ENCODE measurements at places on chromosomes 7 and 10.

GRCh38 chr7:140983802-140984201 is 30.9 kb downstream of the MRPS33 start:
- H3K36me3 ChIP-seq = no peaks in the 10 kb centered on the region
- H3K4me1 ChIP-seq = no peaks in the 10 kb centered on the region
- H3K4me3 ChIP-seq = no peak overlapping the region
- no peak overlapping the region for H3K27ac ChIP-seq

DNA sequence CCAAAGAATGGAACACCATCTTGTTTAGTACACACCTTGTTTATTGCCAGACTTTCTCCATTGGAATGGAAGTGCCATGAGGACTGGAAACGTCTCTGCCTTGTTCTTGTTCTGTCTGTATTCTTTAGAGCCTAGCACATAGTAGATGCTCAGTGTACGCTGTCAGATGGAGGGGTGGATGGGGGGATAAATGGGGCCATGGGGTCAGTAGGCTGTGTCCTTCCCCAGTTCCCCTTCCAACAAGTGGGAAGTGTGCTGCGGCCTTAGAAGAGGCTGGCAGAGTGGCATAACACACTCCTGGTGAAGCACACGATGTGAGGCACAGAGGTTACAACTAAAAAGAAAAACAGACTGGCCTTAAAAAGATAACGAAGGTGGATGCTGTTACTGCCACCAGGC is 61.9 kb downstream of the TMEM209 start:
- no peak for DNase-seq
- peaks cover 44% of the 10 kb centered on the region for H3K4me1 ChIP-seq
- no peaks in the 10 kb centered on the region for H3K27me3 ChIP-seq
- H3K4me3 ChIP-seq = no peak overlapping the region
- no peaks in the 10 kb centered on the region for H3K36me3 ChIP-seq

DNA sequence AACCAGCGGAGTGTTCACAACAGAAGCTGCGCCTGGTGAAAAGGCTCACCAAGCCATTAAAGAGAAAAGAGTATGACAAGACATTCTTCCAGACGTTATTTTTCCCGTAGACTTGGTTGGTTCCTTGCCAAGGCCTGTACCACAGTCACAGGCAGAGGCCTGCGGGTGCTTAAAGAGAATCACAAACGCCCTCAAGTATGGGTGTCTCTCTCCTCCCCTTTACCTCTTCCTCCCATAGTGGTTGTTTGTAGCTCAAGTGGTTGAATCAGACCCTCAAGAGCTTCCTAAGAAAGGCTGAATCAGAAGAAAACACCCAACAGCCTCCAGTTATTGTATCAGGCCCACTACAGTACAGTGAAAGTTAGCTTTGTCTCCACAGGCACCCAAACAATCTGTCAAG is 169.0 kb downstream of the CREB5 start:
- H3K27ac ChIP-seq = no peak overlapping the region
- no peak for DNase-seq
- H3K4me1 ChIP-seq = no peaks in the 10 kb centered on the region
- no peaks in the 10 kb centered on the region for H3K36me3 ChIP-seq
- no peak overlapping the region for H3K4me3 ChIP-seq

DNA sequence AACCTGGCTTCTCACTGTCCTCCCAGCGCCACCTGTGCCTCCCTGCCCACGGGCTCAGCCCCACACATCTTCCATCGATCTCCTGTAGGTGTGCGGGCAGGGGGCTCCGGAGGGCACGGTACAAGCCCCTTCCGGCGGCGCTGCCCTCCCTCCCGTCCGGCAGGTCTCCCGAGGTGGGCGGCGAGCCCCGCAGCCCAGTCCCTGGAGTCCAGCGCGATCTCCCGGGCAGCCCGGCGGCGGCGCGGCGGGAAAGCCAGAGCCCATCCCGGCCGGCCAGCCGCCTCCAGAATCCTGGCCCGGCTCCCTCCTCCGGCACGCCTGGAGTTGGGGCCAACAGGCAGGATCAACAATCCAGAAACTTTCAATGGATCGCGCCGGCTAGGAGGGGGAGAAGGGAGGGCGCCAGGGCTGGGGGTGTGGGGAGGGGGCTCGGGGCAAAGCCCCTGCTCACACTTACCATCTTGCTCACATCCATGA is 100.1 kb downstream of the HIP1 start:
- no peaks in the 10 kb centered on the region for H3K27me3 ChIP-seq
- peaks cover 3% of the 10 kb centered on the region for H3K36me3 ChIP-seq
- peak overlapping the region; percentile 89 for H3K27ac ChIP-seq
- peak; percentile 91 for DNase-seq
- peaks cover 37% of the 10 kb centered on the region for H3K4me1 ChIP-seq

DNA sequence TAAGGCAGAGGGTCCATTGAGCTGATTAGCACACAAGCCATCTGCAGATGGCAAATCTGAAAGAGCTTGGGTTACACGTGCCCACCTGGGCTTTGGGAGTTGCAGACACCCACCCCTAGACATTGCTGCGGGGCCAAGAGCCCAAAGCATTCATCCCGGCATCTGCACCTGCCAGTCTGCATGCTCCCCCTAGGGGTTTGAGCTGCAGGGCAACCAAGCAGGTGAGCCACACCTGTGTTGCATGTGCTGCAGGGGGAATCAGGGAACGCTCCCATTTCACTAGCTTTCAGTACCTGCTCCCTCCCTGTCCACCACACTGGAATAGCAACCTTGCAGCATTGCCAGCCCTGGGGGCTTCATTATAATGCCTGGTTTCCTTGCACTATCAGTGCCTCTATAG is 21.1 kb downstream of the C7orf33 start:
- no peaks in the 10 kb centered on the region for H3K36me3 ChIP-seq
- no peaks in the 10 kb centered on the region for H3K4me1 ChIP-seq
- no peak overlapping the region for H3K27ac ChIP-seq
- no peak for DNase-seq

DNA sequence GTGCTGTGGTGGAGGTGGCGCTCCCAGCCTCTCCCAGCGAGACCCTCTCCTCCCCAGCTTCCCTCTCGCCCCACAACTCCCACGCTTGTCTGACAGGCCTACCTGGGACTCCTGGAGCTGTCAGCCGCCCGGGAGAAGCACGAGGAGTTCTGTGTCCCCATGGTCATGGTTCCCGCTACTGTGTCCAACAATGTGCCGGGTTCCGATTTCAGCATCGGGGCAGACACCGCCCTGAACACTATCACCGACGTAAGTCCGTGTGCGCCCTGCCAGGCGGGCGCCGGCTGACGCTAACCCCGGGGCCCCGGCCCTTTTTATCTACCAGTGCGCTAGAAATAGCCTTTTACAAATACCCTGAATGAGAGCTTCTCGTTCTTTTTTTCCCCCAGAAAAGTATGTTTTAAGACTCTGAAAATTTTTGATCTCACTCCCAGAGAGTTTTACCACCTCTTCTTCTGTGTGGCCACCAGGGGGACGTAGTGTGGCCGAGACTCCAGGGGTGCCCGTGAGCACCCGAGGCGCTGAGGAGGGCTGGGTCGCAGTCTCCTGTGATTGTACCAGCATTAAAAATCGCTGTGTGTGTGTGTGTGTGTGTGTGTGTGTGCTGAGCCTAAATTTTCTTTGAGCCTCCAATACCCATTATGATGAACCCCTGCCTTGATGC is 52.6 kb downstream of the PFKP start:
- no peak overlapping the region for H3K27ac ChIP-seq
- no peaks in the 10 kb centered on the region for H3K36me3 ChIP-seq
- no peaks in the 10 kb centered on the region for H3K4me1 ChIP-seq
- H3K4me3 ChIP-seq = no peak overlapping the region

DNA sequence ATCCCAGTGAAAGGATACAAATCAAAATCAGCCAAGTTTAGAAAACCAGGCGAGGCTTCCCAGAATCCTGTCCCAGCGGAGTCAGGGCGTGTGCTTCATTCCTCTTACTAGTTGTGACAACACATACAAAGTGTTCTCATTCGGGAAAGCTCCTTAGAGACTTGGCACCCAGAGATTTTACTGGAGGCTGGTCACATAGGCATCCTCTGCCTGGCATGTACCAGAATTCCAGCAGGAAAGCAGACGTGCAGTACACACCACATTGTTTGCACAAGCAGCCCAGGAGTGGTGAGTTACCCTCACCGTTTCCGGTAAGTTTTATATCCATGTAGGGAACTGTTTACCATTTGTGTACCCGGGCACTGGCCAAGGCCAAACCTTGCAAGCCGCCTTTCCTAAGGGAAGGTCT is 34.9 kb downstream of the MMRN2 start:
- DNase-seq = peak; percentile 37
- peaks cover 1% of the 10 kb centered on the region for H3K36me3 ChIP-seq
- H3K27me3 ChIP-seq = no peaks in the 10 kb centered on the region
- H3K27ac ChIP-seq = no peak overlapping the region
- H3K4me3 ChIP-seq = no peak overlapping the region

- no peak overlapping the region for H3K4me3 ChIP-seq
- H3K36me3 ChIP-seq = no peaks in the 10 kb centered on the region
- DNase-seq = no peak
- H3K27me3 ChIP-seq = no peaks in the 10 kb centered on the region
- H3K4me1 ChIP-seq = peaks cover 8% of the 10 kb centered on the region
- H3K27ac ChIP-seq = no peak overlapping the region
Observed at GRCh38 chr7:20301311-20301939, 29.3 kb upstream of the ITGB8 start.

- no peak overlapping the region for H3K27ac ChIP-seq
- no peaks in the 10 kb centered on the region for H3K36me3 ChIP-seq
- H3K4me1 ChIP-seq = no peaks in the 10 kb centered on the region
- no peaks in the 10 kb centered on the region for H3K27me3 ChIP-seq
Observed at GRCh38 chr10:90430186-90430585, 427.7 kb downstream of the HTR7 start.

DNA sequence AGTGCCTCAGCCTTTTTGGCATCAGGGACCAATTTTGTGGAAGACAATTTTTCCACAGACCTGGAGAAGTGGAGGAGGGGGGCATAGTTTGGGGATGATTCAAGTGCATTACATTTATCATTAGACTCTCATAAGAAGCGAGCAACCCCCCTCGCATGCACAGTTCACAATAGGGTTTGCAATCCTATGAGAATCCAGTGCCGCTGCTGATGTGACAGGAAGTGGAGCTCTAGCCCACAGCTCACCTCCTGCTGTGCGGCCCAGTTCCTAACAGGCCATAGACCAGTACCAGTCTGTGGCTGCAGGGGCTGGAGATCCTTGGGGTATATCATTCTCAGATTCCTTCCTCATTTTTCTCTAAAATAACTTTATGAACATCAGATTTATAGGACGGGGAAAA is 50.8 kb downstream of the ATAD1 start:
- H3K27ac ChIP-seq = no peak overlapping the region
- H3K4me3 ChIP-seq = no peak overlapping the region
- no peaks in the 10 kb centered on the region for H3K36me3 ChIP-seq
- H3K27me3 ChIP-seq = no peaks in the 10 kb centered on the region
- DNase-seq = no peak

DNA sequence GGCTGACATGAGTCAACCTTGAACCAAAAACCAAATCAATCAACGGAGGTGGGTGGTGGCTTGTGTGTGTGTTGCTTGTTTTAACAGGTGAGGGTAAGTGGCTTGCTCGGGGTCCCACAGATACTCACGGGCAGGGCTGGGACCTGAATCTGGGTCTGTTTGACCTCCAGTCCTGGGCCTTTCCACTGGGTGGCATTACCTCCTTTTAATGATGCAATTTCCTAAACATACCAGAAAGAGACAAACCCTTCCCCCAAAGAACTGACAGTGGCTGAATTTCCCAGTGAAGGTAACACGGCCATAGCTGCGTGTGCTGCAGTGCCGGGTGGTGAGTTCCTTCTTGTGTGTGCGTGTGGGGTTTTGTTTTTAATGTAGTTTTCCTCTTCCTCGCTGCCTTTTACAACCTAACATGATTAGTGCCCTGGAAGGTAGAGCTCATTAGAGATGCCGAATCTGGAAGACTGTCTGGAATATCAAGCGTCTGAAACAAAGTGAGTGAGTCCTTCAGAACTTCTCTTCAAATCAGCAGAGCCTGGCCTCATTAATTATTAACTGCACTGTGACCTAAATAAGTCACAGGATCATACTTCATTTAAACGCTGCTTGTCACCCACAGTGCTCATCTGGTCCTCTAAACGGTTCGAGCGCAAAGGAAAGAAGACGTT is 166.1 kb upstream of the TCERG1L start:
- no peaks in the 10 kb centered on the region for H3K27me3 ChIP-seq
- H3K36me3 ChIP-seq = no peaks in the 10 kb centered on the region
- no peak for DNase-seq
- H3K27ac ChIP-seq = no peak overlapping the region

DNA sequence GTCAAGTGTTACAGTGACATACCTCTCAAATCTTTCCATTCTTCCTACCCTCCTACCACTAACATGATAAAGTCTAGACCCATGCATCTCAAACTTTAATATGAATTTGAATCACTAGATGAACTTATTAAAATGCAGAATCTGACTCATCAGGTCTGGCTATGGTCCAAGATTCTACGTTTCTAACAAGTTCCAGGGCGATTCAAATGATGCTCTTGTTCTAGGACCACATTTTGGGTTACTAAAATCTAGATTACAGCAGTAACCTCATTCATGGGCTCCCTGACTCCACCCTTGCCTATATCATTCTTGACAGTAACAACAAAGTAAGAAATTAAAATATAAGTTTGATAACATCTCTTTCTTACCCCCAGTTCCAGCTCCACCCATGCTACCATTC is 124.8 kb upstream of the LSM8 start:
- no peaks in the 10 kb centered on the region for H3K27me3 ChIP-seq
- no peak overlapping the region for H3K27ac ChIP-seq
- no peak for DNase-seq
- H3K36me3 ChIP-seq = no peaks in the 10 kb centered on the region

- no peaks in the 10 kb centered on the region for H3K27me3 ChIP-seq
- H3K36me3 ChIP-seq = no peaks in the 10 kb centered on the region
- H3K27ac ChIP-seq = no peak overlapping the region
- no peaks in the 10 kb centered on the region for H3K4me1 ChIP-seq
- H3K4me3 ChIP-seq = no peak overlapping the region
Observed at GRCh38 chr7:4856336-4857057, 5.3 kb downstream of the PAPOLB start.

GRCh38 chr7:22320416-22320815 is 36.5 kb downstream of the RAPGEF5 start:
- no peak overlapping the region for H3K27ac ChIP-seq
- DNase-seq = no peak
- H3K36me3 ChIP-seq = no peaks in the 10 kb centered on the region
- peaks cover 4% of the 10 kb centered on the region for H3K4me1 ChIP-seq
- no peaks in the 10 kb centered on the region for H3K27me3 ChIP-seq

DNA sequence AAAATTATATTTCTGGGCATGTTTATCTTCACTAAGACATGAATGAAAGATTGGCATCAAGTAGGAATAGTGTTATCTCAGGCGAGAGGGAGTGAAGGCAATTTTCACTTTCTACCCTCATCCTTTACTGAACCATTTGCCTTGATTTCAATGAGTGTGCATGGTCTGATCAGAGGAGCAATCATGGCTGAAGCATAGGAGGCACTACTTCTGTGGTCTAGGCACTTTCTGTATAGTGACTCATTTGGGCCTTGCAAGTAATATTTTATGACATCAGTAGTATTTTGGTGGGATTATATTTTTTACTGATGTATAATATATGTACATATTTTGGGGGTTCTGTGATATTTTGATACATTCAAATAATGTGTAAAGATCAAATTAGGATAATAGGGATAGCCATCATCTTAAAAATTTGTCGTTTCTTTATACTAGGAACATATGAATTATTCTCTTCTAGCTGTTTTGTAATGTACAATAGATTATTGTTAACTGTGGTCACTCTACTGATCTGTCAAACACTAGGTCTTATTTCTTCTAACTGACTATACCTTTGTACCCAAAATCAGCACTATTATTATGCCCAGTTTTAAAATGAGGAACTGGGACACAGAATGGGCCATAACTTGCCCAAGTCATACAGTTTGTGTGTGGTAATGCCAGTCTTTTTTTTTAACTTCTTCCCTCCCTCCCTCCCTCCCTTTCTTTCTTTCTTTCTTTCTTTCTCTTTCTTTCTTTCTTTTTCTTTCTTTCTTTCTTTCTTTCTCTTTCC is 101.9 kb downstream of the RAB11FIP2 start:
- no peak overlapping the region for H3K27ac ChIP-seq
- H3K27me3 ChIP-seq = no peaks in the 10 kb centered on the region
- DNase-seq = no peak
- no peaks in the 10 kb centered on the region for H3K36me3 ChIP-seq
- H3K4me3 ChIP-seq = no peak overlapping the region
